ENCODE measurements at places on chromosomes 4 and X.
A peak's percentile ranks its signal among the peaks of the same experiment; 100 is the strongest.

DNA sequence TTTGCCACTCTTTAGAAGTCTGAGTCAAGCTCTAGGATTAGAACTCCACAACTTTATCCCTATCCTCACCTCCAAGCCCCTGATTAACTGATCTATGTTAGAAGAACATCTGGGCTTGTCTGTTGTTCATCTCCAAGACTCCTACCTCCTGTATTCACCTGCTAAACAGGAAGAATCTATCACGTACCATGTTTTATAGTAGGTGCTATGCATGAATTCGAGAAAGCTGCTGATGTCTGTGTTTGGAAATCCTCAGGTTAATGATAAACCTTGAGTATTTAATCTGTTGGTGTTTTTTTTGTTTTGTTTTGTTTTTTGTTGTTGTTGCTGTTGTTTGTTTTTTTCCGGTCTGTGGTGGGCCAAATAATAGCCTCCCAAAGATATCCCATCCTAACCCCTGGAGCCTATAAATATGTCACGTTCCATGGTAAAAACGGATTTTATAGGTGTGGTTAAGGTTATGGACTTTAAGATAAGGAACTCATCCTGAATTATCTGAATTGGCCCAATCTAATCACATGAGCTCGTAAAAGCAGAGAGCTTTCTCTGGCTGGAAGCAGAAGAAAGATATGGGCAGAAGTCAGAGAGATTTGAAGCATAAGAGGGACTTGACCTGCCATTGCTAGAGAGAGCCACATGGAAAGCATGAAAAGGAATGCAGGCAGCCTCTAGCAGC lies 101.2 kb upstream of the DUSP21 start:
- no peak for DNase-seq

- no peak for DNase-seq
Measured at GRCh38 chr4:169622566-169622965, 2.2 kb downstream of the CLCN3 start.

DNA sequence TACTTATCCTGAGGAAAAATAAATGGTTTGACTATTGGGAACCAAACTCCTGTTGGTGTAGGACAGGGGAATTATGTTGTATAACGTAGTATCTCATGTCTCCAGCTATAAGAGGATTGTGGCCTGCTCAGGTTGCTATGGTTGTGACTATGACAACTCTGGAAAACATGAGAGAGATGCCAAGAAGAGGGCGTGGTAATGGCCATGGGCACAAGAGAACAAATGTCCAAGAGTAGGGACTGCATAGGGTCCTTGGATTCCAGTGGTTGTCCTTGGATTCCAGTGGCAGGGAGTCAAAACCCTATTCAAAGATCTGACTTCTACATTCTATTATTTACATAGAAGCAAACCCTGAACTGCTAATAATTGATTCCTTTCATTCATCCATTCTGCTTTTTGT lies 6.8 kb upstream of the MOB1B start:
- no peak for DNase-seq

GRCh38 chr4:88419874-88420273 lies 37.0 kb upstream of the HERC5 start:
- no peak for DNase-seq

DNA sequence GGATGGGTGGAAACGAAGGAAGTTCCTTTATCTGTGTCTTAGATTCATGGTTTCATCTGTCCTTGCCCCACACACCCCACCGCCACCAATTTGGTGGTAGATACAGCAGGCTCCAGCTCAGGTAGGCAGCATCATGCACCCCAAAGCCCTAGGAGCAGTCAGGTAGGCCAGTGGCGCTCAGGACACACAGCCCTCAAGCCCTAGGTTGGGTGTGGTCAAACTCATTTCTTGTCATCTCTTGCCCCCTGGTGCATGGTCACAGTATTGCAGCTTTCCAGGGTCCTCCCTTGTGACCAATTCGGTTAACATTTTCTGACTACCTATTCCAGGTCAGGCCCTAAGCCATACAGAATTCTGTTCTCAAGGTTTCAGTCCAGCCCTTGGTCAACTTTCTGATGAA lies 14.5 kb upstream of the PRRG3 start:
- DNase-seq, result no peak

GRCh38 chr4:186348433-186348832 lies 82.4 kb downstream of the F11 start:
- no peak for DNase-seq

DNA sequence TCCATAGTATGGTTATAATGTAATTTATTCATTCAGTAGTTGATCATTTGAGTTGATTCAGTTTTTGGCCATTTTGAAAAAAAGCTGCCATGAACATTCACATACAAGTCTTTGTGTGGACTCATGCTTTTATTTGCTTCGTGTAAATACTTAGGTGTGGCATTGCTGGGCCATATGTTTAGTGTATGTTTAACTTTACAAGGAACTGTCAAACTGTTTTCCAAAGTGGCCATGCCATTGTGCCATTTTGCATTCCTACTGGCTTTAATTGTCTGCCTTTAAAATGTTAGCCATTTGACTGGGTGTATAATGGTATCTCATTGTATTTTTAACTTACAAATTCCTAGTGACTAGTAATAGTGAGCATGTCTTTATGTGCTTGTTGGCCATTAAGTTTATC lies 8.8 kb downstream of the MTM1 start:
- no peak for DNase-seq

GRCh38 chr4:21134994-21135393 lies 434.7 kb downstream of the PACRGL start:
- DNase-seq, result no peak

DNA sequence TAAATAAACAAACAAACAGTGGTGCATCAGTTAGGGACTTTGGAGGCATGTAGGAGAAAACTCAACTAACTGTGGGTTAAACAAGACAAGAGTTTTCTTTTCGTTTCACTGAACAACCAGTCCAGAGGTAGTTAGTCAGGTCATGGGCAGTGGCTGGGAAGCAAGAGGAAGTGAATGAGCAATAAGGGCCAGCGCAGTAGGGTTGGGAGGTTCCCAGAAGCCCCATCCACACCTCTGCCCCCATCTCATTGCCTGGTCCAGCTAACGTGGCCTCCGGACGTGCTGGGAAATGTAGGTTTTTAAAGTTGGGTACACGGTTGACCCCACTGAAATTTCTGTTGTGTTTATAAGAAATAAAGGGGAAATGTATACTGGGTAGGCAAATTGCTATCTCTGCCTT lies 8.7 kb downstream of the GLOD5 start:
- no peak for DNase-seq

GRCh38 chr4:8691151-8691775 lies 98.7 kb downstream of the CPZ start:
- no peak for DNase-seq

- no peak for DNase-seq
Measured at GRCh38 chrX:17247144-17247543, 127.9 kb upstream of the NHS start.

DNA sequence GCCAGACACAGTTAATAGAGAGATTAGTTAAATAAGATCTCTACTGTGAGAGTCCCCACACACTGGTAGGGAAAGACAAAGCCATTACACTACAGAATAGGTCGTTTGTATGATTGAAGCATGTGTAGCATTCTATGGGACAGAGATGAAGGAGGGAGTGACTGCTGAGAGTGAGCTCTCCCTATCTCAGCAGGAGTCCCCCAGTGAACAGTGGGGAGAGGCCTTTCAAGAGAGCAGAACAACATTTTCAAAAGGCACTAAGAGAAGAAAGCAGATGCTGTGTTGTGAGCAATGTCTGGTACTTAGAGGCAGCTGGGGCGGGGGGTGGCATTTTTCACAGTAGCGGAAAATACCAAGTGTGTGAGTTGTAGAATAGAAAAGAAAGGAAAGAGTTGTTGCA lies 413.6 kb downstream of the AFF2 start:
- DNase-seq, result no peak

- DNase-seq, result no peak
Measured at GRCh38 chr4:52110171-52110570, 59.1 kb downstream of the SPATA18 start.

GRCh38 chr4:94515365-94515764 lies 63.6 kb downstream of the PDLIM5 start:
- DNase-seq, result no peak

- DNase-seq, result no peak
Measured at GRCh38 chrX:123988423-123989111, 27.1 kb downstream of the STAG2 start.

DNA sequence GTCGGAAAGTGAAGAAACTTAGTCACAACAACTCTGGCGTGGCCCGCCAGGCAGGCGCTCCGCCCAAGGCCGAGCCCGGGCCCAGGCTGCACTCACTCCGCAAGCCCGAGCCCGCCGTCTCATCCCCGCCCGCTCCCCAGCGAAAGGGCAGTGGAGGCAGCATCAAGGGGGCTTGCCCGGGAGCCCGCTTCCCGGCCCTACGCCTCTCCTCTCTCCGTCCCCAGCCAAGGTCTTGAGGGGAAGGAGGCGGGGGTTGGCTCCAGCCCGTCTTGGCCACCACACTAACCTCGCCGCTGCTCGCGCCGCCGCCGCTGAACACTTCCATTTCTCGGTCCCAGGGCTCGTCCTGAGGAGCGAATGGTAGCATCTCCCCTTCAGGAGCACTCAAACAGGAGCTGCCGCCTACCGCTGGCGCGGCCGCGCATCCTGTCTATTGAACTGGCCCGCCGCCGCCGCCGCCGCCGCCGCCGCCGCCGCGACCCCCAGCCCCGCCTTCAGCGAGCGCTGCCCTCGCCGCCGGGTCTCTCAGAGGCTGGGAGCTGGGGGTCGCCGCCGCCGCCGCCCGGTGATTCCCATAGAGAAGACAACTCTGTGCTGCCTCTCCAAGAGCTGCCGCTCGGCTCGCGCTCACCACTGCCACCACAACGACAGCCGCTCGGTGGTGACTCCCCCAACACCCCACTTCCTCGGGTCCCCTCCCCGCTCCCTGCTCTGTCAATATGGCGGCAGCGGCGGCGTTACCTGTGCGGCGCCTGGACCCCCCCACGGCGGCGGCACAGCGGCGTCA lies at the start of gene RPS6KA6:
Gene RPS6KA6 (minus strand): TSS at position 667 of the 787 bp plus-strand sequence. CDS start 300 bp downstream, at position 367.
- DNase-seq, result no peak

- DNase-seq, result no peak
Measured at GRCh38 chrX:16033331-16033730, 90.0 kb upstream of the GRPR start.

GRCh38 chrX:139647597-139647996 lies 60.4 kb downstream of the MCF2 start:
- DNase-seq, result no peak

GRCh38 chr4:10730019-10730418 lies 45.5 kb upstream of the CLNK start:
- no peak for DNase-seq

GRCh38 chr4:140135529-140136088 lies 18.4 kb downstream of the MAML3 start:
- no peak for DNase-seq

DNA sequence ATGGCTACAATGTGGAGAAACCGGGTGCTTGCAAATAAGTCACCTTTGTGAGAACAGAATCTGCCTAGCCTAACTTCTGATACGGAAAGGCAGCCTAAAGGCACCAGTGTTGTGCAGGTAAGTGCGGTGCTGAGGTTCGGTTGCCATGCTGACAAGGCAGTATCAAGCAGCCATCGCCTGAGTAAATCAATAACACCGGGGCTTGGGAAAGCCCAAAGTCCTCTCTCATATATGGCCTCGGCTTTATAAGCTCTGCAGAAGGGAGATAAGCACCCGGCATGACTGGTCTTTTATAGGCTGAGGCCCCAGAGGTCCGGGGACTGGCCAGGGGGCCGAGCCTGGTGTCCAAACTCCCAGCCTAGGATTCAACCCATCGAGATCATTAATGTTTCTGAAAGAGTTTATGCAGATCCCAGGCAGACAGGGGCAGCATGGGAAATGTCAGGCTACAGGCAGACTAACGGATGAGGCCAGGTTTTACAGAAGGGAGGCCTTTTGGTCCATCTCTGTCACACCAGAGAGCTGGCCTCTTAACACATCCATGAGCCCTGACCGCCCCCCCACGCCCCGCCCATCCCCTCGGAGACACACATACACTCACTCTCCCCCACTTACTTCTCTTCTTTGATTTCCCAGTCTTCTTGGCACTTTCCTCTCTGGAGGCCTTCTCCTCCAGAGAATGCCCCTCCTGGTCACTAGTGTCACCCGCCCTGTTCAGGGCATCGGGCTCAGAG lies 38.5 kb downstream of the ELF4 start:
- no peak for DNase-seq

GRCh38 chr4:26255989-26256388 lies 64.8 kb upstream of the RBPJ start:
- no peak for DNase-seq

- no peak for DNase-seq
Measured at GRCh38 chr4:99818661-99819060, 2.0 kb downstream of the DAPP1 start.

DNA sequence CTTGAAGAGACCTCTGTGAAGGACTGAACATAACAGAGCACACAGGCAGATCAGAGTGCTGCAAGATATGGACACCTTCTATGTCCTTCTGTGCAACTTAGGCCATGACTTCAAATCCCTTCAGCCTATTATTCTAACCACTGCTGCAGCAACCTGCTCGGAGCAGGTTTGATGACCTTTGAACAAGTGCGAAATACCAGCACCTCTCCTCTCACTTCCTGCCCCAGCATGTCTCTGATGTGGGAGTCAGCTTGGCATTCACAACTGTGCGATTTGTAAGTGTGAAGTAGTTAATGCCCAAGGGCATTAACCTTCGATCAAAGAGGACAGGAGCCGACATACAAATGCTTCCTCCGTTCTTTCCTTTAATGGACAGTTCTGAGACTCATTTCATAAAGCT lies 1.6 kb upstream of the EXOC1 start:
- DNase-seq, result no peak

- DNase-seq, result no peak
Measured at GRCh38 chr4:184420402-184420801, 53.9 kb downstream of the IRF2 start.

GRCh38 chrX:32483534-32484136 lies 727.7 kb downstream of the DMD start:
- peak; percentile 8 for DNase-seq

DNA sequence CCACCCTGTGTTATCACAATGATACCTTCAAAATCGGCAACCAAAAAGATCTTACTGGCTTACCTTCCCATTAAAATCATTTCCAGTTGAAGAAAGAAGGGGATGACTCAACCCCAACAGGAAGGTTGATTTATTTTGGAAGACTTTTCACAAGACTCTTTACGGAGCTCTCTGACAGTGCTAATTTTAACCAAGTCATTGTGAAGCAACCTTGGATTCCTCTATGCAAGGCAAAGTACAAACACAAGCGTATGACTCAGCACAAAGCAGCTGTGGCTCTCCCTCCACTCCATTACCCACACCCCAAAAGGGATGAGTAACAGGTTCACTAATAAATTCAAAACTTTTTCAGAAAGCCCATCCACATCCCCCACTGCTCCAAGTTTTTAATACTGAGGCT lies 213.8 kb upstream of the FGF13 start:
- DNase-seq, result no peak

- no peak for DNase-seq
Measured at GRCh38 chrX:12058087-12058486, 80.2 kb upstream of the FRMPD4 start.

GRCh38 chr4:169649545-169650226 lies 29.3 kb downstream of the CLCN3 start:
- DNase-seq, result no peak

GRCh38 chr4:73777612-73778011 lies 37.2 kb downstream of the CXCL8 start:
- no peak for DNase-seq

GRCh38 chrX:153685751-153686696 lies 1.7 kb upstream of the SLC6A8 start:
- DNase-seq, result no peak
